ENCODE measurements at places on chromosomes 6 and 20. TPM values are rescaled to one million over a fixed set of nuclear protein-coding genes. Genes with fewer than 3 reads are reported as not detected.

- DNase-seq: no peak
Measured at GRCh38 chr6:78868116-78868515, 765 bp downstream of the IRAK1BP1 start.

- no peak for DNase-seq
Measured at GRCh38 chr20:57211908-57212533, 54.4 kb downstream of the BMP7 start.

DNA sequence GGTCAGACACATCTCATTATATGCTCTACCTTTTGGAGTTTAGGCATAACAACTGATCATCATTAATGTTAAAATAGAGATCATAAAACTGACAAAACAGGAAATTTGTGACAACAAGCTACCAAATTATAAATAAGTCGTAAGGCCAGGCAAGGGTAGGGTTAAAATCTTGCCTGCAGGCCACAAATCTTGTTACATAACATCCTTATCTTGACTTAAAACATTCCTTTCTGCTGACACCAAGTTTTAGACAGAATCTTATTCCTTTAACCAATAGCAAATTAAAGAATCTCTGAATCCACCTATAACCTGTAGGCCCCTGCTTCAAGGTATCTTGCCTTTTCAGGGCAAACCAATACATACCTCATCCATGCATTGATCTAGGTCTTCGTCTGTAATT is 32.5 kb upstream of the NKAIN2 start:
- DNase-seq: no peak

DNA sequence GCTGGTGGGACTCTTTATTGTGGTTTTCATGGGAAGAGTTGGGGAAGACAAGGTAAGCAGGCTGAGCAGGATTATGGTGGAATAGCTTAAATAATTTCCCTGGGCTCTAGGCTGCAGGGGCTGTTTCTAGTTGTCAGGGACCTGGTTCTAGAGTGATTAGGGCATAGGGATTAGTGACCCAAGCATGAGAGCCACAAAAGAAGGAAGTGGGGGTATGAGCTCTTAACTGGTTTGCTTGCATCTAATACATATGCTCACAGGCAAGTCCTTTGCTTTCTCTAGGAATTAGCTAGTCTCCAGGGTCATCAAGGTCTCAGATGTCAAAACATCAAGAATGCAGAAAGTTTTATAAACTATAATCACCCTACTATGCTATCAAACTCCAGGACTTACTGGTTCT is 67.5 kb upstream of the NRN1 start:
- DNase-seq: no peak

- no peak for DNase-seq
Measured at GRCh38 chr6:34731393-34732060, 25.8 kb upstream of the SNRPC start.

- no peak for DNase-seq
Measured at GRCh38 chr20:32357375-32357868, 709 bp upstream of the ASXL1 start.

GRCh38 chr6:48611332-48611731 is 500.3 kb upstream of the PTCHD4 start:
- no peak for DNase-seq

DNA sequence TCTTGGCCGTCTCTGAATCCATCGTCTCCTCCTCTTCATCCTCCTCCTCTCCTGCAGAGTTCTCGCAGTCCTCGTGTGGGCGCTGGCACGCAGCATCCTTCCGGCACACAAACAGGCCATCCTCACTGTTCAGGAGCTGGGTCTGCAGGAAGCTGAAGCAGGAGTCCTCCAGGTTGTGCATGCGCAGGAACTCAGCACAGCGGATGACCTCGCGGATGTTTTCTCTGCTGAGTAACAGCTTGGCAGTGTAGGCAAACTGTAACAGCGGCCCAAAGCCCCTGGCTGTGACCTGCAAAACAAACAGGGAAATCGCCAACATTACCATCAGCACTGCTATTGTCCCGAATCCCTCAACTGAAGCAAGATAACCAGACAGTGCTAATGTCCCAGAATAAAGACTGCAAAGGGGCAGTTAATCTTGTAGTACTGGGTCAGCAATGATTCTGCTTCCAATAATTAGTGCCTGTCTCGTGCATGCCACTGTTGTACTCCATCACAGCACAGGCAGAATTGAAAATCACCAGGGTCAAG is 57.4 kb downstream of the GJA10 start:
- DNase-seq: peak; percentile 55

DNA sequence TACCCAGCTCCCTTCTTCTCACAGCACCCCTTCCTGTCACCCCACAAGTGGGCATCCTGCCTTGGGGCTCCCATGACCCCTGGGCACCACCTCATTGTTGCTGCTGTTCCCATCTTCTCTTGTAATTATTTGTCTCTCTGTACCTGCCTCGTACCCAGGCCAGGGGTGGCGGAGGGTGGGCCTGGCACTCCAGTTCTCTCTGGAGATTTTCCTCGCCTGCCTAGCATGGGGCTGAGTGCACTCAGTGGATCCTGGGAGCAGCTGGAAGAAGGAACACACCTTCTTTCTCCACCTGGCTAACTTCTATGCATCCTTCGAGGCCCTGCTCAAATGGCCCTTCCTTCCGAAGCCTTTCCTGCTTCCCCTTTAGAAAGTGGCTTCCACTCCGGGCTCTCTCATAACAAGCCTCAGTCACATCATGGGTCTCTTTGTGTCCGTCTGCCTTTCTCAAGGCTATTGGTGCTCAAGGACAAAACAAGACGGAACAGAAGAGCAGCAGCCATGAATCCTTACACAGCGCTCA is 79.2 kb downstream of the SRC start:
- no peak for DNase-seq

DNA sequence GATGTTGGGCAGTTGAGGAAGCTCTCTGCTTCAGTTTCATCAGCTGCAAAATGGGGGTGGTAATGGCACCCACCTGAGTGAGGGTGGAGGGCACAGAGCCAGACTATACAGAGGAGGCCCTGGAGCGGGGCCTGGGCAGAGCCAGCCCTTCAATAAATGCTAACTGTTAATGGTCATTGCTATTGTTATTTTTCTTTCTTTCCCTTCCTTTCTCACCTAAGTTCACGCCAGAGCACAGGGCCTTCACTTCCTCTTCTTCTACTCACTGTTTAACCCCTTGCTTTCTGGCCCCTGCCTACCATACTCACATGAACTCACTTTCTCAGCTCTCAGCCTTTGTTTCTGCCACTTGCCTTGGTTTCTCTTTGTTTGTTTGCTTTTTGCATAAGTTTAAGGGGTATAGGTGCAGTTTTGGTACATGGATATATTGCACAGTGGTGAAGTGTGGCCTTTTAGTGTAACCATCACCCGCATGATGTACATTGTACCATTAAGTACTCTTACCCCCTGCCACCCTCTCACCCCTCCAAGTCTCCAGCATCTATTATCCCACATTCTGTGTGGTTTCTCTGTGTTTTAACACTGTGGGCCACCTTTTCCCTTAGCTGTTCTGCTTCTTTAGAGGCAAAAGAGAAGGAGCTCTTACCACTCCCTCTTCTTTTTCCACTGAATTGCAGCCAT is 7.5 kb upstream of the RREB1 start:
- no peak for DNase-seq

DNA sequence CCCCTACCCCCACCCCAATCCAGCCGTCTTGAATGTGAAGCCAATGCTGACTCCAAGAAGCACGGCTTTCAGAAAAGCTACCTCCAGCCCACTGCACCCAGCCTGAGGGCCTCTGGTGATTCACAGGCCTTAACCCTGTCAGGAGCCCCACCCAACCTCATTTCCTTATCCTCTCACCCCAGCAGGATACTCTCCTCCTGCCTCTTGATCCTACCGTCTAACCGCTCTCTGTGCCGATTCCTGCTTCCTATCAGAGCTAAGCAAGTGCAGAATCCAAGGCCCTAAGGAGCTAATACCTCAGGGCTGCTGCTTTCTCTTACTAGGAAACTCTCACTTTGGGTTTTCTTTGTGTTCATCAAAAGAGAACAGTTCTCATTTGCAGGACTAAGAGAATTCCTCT is 47.2 kb downstream of the TRERF1 start:
- peak; percentile 30 for DNase-seq

- no peak for DNase-seq
Measured at GRCh38 chr6:111846492-111847409, 26.5 kb downstream of the FYN start.

- no peak for DNase-seq
Measured at GRCh38 chr6:115817161-115817560, 243.5 kb downstream of the FRK start.

SALL4 gene
- 2.9 TPM for total RNA-seq

CUL7 gene
- total RNA-seq: 39.2 TPM

ECT2L gene
- total RNA-seq: not detected

CAP2 gene
- total RNA-seq: 16.5 TPM
